T-helper 2 cell treated with Interferon-gamma antibody and Interleukin-4, amounts not matched to agents 100 ng/mL and 5 ng/mL, for 36 hours (primary cell): ENCODE measurements at places on chromosomes 2 and 18. TPM values are rescaled to one million over a fixed set of nuclear protein-coding genes. Genes with fewer than 3 reads are reported as not detected.

The CCDC141 gene
- total RNA-seq = 12.7 and 14.5 TPM in 2 replicates

The MTCL1 gene
- 0.91 and 0.93 TPM in 2 replicates for total RNA-seq

The WDR7 gene
- 36.4 and 42.5 TPM in 2 replicates for total RNA-seq

The ATP8B1 gene
- total RNA-seq = not detected in 2 replicates

The DCDC2C gene
- total RNA-seq = not detected in 2 replicates

The POTEE gene
- 0.64 and 3.4 TPM in 2 replicates for total RNA-seq

The SP5 gene
- total RNA-seq = 0.09 TPM in 1 of 2 replicates, not detected in the other

The CDH7 gene
- total RNA-seq = not detected in 2 replicates

The ITGB6 gene
- total RNA-seq = not detected in 2 replicates

The COL4A4 gene
- 0.07 and 0.11 TPM in 2 replicates for total RNA-seq

The ADD2 gene
- total RNA-seq = 3.4 and 4.0 TPM in 2 replicates

The TNFRSF11A gene
- 29.6 and 30.8 TPM in 2 replicates for total RNA-seq

The ABCG8 gene
- total RNA-seq = 0.09 TPM in 1 of 2 replicates, not detected in the other

The RAB6C gene
- not detected in 2 replicates for total RNA-seq

The TMEM163 gene
- 0.25 and 0.30 TPM in 2 replicates for total RNA-seq

The CHPF gene
- total RNA-seq = 13.4 and 13.9 TPM in 2 replicates
